ENCODE measurements at places on chromosomes 6 and 20.

DNA sequence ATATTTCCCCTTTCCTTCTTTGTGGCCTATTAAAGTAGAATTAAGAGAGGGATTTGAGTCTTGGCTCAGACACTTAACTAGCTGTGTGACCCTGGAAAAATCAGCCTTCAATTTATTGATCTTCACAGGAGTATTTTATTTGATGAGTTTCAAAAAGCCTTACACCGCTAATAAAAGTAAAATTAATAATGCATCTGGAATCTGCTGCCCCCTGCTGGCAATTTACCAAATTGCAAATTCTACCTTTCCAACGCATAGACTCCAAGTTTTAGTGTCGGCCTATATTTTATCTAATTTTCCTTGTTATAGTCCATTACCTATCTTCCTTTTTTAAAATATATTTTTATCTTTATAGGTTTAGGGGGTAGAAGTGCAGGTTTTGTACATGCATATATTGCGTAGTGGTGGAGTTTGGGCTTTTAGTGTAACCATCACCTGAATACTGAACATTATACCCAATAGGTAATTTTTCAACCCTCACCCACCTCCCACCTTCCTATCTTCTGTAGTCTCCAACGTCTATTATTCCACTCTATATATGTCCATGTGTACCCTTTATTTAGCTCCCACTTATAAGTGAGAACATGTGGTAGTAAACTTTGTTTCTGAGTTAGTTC is 46.3 kb downstream of the GOPC start:
- peak; percentile 25 for DNase-seq

DNA sequence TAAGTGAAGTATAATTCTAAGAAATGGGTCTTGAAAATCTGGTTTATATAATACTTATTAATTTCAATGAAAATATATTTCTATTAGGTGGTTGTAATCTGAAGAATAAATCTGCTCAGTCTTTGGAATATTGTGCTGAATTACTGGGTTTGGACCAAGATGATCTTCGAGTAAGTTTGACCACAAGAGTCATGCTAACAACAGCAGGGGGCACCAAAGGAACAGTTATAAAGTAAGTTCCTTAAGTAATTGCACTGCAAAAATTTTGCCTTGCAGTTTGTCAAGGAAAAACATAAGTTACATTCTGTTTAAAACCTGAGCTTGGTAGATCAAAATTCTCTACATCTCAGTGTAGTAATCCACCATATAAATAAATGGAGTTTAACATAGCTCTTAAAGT is 106.0 kb downstream of the MYO6 start:
- peak; percentile 35 for DNase-seq

DNA sequence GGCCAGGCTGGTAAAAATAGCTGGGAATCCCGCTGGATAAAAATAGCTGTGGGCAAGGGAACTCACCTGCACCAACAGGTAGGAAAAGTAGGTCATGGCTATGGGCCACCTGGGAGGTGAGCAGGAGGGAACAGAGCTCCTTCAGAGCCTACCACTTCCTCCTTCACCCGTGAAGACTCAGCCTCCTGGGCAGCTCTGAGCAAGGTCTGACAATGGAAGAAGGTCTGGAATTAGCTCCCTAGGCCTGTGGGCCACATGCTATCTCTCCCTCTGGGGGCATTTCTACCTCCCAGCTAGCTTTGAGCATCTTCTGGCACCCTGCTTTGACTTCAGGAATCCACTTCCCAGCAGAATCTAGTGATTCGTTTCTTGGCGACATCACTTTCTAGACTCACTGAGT is 153.9 kb downstream of the MRPL14 start:
- DNase-seq, result no peak

GRCh38 chr6:169441292-169441691 is 187.6 kb upstream of the THBS2 start:
- DNase-seq, result no peak

DNA sequence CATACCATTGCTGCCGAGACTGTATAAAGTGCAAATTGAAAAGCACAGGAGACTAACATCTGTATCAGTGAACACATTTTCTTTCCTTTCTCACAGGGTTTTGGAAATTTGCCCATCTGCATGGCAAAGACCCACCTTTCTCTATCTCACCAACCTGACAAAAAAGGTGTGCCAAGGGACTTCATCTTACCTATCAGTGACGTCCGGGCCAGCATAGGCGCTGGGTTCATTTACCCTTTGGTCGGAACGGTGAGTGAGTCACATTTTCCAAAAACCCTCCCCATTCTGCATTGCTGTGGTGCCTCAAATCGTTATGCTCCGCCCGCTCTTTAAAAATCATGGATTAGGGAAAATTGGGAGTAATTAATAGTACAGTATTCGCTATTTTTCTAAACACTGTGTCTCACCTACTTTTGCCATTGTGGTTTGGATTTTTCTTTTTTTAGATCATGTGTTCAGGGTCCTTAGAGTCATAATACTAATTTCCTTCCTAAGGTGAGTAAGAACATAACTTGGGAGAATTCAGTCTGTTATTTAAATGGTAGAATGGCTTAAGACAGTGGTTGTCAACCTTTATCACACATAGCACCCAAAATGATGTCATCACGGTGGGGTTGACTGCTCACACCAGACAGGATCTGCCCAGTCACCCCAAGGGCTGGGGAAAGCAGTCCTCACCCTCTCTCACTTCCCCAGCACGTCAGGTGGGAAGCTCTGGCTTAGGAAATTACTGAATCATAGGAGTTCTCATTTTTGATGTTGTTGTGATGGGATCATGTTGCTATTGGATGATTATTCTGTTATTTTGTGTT is 171.6 kb downstream of the MTHFD1L start:
- no peak for DNase-seq

DNA sequence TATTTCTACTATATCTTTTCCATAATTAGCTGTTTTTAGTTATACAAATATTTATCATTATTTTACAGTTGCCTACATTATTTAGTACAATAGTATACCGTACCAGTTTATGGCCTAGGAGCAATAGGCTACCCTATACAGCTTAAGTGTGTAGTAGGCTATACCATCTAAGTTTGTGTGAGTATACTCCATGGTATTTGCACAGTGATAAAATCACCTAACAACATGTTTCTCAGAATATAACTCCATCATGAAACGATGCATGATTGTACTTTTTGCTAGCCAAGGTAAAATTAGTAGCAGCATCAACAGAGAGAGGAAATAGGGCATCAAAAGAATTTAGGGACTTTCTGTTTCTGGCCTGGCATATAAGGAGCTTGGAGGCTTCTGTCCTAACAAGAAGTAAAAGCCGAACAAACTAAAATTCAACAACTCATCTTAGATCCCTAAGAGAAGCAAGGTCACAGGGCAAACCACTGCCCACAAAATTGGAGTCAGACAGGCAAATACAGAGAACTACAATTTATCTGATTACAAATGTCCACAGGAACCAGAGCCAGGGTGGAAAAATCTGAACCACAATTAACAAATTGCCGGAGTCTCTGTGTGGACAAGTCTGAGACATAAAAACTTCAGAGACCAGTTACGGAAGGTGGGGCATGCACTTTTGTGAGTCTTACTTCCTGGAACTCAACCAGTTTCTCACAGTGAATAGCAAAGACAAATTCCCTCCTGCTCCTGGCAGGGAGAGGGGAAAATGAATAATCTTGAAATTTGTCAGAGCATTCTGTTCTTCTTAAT is 671.4 kb downstream of the RFPL4B start:
- DNase-seq, result no peak

DNA sequence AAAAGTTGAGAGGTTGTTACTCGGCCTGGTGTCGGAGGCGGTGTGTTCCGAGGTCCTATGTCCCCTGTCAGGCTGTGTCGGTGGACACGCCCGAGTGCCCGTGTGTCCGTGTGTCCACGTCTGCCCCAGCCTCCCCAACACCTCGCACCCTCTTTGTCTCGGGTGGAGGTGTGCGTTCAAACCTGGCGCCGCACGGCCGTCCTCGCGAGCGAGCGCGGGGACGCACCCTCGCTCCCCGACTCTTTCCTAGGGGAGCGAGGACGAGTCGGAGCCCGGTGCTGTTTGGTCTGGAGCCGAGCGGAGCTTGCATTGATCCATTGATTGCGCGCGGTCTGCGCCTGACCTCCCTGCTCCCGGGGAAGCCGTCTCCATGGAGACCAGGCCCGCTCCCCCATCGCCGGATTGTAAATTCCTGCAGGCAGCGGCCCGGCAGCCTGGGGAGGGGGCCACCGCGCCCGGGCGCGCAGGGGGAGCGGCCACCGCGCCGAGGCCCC is 411 bp upstream of the SCUBE3 start:
- DNase-seq, result no peak

DNA sequence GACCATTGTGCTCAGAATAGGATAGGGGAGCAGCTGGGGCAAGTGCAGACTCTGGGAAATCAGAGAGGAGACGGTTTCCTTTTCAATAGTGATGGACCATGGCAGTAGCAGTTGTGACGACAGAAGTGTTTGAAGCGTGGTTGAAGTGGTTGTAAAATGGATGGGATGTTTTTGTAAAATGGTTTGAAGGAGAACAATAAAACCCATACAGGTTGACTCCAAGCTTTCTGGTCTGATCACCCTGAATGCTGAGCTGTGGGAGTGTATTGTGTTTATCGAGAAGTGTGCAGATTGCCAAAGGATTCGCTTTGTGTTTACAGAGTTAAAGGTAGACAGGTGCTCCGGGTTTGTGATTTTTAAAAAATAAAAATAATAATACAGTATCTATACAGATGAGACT is 255.2 kb upstream of the SULF2 start:
- no peak for DNase-seq

- DNase-seq, result no peak
Observed at GRCh38 chr6:6699741-6700367, 111.3 kb downstream of the LY86 start.

DNA sequence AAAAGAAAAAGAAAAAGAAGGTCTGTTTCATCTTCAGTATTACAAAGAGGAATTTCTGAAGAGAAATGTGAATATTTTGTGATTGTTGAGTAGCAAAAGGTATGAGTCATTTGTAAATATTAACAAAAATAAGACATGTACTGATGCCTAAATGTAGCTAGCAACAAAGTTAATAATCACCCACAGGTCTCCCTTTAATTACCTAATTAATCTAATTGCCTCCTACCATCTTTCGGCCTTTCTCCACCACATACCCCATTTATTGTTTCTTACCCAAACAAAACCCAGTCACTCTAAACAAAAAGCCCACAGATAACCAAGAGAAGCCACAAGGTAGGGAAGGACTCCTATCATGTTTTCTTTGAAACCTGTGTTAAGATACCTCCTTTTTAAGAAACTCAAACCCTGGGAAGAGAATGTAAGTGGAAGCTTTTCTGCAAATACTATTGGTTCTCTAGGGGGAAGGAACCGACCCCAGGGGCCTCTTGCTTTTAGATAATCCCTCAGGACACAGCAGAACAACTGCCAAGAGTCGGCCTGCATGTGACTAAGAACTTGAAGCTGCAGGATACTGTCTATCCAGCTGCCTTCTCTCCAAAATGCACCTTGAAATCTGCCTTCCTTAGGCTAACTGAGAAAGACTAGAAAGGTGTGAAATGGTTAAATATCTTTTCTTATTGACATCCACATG is 16.1 kb upstream of the STK38 start:
- no peak for DNase-seq

DNA sequence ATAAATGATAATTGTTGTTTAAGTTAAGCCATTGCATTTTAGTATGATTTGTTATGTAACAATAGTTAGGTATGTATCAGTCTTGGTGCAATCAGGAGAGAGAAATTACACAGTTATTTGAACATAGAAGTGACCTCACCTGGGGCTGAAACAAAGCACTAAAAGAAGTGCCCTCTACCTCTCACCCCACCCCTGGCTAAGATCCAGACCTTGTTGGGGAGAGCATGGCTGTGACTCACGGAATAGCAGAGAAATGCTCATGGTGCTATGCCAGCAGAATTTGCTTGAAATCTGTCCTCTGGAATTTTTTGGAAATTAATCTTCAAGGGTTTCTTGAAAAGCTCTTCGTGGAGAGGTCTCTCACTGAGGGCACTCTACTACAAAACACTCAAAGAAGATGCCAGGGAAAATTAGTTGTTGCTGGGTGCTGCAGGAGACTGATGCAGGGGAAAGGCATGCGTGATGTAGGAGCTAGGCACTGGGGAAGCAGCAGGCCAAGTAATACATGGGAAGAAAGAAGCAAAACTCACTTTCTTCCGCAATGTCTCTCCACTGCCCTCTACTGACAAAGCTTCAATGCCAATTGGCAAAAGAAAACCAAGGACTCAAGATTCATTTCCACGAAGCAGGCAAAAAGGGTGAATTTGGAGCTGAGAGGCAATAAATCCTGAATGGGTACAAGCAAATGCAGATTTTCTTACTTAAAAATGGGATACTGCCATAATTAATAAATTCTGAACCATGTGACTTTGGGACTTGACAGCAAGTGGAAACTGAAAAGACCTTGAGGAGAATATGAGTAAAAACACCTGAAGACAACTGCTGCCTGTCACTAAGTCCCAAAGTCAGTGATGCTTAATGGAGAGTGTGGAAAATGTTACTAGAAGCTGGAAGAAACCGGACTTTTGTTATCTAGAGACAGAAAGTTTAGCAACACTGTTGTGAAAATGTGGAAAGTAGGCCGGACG is 136.3 kb upstream of the ZNF184 start:
- peak; percentile 47 for DNase-seq

GRCh38 chr20:14422892-14423291 is 85.5 kb upstream of the FLRT3 start:
- no peak for DNase-seq

GRCh38 chr6:140921366-140922226 is 1211.1 kb upstream of the GJE1 start:
- peak; percentile 58 for DNase-seq

- DNase-seq, result no peak
Observed at GRCh38 chr6:29376003-29376402, 912 bp upstream of the OR12D3 start.

- DNase-seq, result no peak
Observed at GRCh38 chr20:57189713-57190112, 76.7 kb downstream of the BMP7 start.

DNA sequence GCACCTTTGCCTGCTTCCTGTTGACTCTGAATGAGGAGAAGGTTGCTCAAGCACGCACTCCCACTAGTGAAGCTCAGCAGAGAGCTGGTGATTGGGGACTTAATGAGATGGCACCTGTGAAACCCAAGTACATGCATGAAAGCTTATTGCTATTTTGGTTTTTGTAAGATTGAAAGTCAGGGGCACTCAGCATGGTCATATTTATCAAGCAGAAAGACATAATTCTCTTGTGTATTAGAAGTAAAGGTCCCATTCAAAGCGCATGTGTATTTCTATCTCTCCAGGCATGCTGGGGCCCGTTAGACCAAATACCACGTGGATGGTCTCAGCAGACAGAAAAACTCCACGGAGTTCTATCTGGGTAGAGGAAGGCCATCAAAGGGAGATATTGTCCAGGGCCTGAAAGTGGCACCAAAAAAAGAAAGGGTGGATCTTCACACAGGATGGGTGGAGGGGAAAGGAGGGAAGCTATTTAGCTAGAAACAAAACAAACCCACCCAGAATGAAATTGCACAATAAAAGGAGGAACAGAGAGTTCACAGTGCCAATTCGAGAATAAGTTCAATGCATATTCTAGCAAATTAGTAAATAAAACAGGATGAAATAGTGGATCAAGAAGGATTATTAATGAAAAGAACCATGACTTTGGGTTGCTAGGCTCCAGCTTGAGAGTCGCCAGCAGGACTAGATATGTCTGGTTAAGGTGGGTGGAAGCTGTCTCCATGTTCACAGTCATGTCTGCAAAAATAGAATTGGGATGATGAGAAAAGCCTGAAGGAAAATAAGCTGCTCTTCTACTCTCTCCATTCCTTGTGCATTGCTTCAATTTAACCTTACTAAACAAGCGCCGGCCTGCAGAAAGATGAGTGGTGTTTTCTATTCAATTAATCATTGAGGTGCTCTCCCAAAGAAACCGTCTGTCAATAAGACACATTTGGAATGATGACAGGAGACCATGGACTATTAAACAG is 224.9 kb upstream of the DTNBP1 start:
- DNase-seq, result no peak

- DNase-seq, result peak; percentile 51
Observed at GRCh38 chr6:2970753-2971419, 481 bp downstream of the SERPINB6 start.

All from HEK293T (cell line).